Astrocyte of the spinal cord (primary cell): ENCODE measurements at places on chromosomes 3 and 15.

DNA sequence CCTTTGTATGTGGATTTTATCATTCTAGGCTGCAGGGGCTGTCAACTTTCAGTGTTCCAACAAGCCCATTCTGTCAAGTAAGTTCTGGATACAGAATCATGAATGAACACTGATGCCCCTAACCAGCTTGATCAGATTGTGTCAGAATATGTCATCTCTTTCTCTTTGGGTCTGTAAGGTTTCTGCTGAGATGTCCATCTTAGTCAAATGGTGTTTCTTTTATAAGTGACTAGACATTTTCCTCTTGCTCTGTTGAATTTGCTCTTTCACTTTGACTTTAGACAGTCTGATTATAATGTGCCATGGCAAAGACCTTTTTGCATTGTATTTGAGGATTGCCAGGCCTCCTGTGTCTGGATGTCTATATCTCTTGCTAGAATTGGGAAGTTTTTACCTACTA, 660.9 kb upstream of the CBLB start:
- DNase-seq, result no peak

GRCh38 chr3:171480526-171480925, 20.3 kb upstream of the TNIK start:
- no peak for DNase-seq

DNA sequence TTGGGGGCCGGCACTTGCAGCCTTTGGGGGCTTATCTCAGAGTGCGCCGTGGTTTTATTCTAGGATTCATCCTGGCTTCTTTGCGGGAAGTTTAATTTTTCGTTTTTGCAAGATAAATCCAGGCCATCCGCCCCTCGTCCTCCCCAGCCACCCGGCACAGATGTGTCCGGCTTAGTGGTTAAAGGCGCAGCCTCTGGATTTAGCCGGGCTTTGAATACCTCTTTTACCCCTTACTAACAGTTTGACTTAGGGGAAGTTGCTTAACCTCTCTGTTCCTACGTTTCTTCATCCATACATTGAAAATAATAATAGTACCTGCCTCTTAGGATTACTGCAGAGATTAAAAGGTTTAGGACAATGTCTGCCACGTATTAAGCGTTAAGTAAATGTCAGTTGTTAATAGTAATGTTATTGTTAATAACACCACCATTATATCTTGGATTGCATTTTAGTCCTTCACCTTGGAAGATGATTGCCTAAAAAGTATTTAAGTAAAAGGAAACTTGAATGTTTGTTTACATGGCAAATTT, 714 bp downstream of the ECT2 start:
- DNase-seq, result peak; percentile 45

GRCh38 chr3:177519588-177519987, 322.3 kb upstream of the TBL1XR1 start:
- DNase-seq, result no peak

DNA sequence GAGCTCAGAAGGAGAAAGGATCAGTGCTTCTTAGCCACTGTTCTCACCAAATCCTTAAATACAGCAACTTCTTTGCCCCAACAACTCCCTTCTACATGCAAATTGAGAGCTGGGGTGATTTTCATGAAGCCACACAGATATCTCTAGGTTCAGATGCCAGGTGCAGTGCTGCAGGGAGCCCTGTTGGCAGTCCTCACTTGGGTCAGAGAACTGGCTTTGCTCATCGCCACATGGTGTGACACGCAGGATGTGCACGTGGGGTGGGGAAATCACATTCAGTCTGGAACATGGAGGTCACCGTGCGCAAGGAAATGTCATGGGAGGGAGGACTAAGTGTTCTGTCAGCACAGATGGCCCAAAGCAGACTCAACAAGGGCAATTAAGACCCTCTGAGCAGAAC, 103.8 kb downstream of the WDR76 start:
- DNase-seq, result no peak

GRCh38 chr3:15268033-15268631, 62.1 kb downstream of the CAPN7 start:
- DNase-seq, result peak; percentile 82

GRCh38 chr3:127851899-127852298, 29.6 kb upstream of the MGLL start:
- DNase-seq, result no peak

- DNase-seq, result no peak
Observed at GRCh38 chr15:65376767-65377104, 1.1 kb downstream of the IGDCC3 start.

GRCh38 chr3:181488536-181488935, 223.2 kb upstream of the SOX2 start:
- DNase-seq, result no peak

GRCh38 chr3:152314677-152315353, 46.1 kb downstream of the MBNL1 start:
- DNase-seq, result no peak

DNA sequence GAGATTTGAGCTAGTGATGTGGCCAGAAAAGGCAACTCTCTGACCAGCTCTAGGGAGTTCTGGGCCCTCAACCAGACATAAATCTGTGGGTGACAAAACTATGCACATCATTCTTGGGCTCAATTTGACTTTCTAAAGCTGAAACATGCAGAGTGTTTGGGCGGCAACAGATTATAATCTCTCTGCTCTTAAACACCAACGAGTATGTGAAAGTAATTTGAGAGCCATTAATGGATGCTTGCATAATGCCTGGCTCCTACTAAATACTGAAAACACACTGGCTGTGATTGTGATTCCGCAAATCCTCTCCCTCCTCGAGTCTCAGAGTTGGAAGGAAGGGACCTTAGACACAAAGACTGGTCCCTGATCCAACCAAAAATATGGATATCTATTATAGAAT, 186.7 kb downstream of the UACA start:
- no peak for DNase-seq

DNA sequence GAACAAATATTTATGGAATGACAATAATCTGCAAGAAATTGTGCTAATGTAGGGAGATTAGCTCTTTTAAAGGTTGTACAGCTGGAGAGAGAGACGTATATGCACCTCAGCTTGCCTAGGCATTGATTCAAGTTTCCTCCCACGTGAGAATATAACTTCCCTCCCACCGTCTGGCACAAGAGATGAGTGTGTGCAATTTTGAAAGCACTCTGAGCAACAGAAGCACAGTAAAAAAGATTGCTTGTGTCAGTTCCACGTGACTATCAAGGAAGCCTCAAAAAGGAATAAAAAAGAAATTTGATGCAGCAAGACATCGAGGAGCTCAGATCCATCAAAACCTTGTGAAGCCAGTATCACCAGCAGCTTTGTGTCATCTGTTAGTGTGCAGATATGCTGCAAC, 435.3 kb downstream of the TUSC7 start:
- DNase-seq, result no peak

DNA sequence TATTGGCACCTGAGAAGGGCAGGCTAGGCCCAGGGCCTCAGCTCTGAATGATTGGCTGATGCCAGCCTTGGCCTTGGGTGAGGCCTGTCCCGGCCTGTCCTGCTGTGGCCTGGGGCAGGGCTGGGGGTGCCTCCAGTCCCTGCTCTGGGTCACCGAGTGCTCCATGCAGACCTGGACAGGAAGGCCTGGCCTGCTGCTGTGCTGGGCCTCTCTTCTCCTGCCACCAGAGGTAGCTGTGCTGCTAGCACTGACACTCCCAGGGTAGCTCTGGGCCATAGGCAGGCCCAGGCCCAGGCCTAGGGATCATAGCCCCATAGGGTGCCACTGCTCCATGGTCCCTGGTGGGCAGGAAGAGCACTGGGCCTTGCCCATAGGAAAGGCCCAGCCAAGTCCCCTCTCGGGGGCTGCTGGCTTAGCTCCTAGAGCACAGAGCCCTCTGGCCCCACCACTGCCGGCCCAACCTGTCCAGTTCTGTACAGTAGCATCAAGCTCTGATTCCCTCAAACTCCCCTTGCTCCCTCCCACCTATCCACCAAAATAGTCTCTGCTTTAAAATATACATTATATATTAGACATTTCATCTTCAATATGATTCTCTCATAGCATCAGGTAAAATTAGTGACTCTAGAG, 18.2 kb downstream of the ABTB1 start:
- DNase-seq, result peak; percentile 64

GRCh38 chr3:190811775-190812480, 50.6 kb downstream of the GMNC start:
- DNase-seq, result peak; percentile 65

DNA sequence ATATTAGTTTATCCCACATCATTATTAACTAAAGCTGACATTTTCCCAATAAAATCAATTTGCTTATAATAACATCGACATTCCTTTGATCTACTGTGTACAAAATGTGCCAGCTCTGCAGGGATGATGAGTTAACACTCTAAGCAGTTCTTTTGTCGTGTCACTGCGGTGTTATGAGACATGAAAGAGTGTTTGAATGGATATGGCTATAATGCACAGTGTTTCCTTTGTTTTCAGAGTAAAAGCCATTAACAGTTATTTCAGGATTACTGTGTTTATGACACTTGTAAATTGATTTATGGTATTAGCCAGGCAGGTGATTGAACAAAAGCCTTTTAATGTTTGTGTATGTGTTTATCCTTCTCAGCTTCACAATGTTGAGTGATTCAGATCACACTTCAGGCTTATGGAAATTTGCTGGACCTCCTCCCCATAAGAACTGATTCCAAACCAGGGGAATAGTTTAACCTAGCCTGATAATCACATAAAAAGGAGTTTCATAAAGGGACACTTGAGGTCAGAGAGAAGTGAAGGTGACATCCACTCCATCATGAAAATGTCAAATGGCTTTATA, 115.7 kb downstream of the CHL1 start:
- DNase-seq, result no peak

DNA sequence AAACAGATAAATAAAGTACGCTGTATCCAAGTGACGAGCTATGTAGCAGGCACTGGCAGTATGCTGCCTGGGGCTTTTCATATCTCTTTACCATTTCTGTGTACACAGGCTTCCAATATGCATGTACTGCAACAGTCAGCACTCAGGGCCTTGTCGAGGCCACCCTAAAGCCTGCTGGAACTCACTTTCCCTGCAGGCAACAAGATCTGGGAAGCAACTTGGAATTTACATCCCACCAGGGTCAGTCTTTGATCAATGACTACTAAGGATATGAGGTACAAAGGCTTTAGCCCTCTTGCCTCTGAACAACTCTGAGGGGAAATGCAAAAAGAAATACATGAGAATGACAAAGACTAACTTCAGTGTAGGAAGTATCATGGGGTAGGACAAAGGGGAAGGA, 101.8 kb upstream of the ARL6 start:
- DNase-seq, result no peak

GRCh38 chr15:82890338-82890994, 62.1 kb downstream of the HOMER2 start:
- DNase-seq, result no peak
